Aorta (tissue), 5 donors: ENCODE measurements at places on chromosomes 3 and 15. TPM values are rescaled to one million over a fixed set of nuclear protein-coding genes. Genes with fewer than 3 reads are reported as not detected.

DNA sequence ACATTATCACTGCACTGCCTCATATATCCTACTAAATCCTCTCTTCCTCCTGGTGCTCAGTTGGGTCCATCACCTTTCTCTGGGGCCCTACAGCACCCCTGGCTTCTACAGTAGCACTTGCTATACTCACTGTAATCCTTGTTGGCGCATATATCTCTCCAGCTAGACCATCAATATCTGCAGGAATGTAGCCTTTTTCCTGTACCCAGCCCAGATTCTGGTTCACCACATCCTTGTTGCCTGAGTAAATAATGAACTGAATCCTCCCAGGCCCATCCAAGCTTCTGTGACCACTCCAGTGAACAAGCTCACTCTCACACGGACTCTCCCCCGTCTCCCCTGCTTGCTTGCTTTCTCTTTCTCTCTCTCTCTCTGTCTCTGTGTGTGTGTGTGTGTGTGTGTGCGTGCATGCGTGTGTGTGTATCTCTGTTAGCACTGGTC is 62.5 kb upstream of the LIPC start:
- H3K27me3 ChIP-seq, result no peaks in the 10 kb centered on the region
- H3K4me3 ChIP-seq, result no peak overlapping the region
- H3K4me1 ChIP-seq, result no peaks in the 10 kb centered on the region
- no peak overlapping the region for H3K27ac ChIP-seq
- no peak for DNase-seq
- no peaks in the 10 kb centered on the region for H3K36me3 ChIP-seq

DNA sequence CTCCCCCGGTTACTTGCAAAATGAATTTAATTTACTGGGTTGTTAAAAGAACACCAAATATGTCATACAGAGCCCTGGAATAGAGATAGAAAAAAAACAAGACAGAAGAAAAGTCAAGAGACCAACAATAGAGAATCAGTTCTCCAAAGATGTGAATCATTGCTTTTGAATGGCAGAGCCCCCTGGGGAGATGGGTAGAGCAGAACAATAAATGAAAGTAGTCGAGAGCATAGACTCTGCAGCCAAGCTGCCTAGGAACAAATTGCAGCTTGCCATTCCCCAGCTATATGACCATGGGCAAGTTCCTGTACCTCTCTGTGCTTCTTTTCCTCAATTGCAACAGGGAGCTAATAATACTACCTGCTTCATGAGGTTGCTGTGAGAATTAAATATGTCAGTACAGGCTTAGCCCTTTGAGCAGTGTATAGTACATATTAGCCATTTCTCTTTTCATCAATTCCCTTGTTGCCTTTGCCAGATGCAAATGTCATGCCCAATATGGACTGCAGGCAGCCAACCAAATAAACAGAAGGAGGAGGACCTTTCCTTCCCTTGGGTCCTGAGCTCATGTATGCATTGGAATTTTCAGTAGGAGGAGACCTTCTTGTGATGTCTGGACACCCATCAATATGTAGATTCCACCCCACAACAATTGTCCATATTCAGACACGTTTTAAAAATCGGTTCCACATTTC is 25.0 kb upstream of the BFSP2 start:
- no peaks in the 10 kb centered on the region for H3K27me3 ChIP-seq
- DNase-seq, result no peak
- H3K4me3 ChIP-seq, result no peak overlapping the region
- no peaks in the 10 kb centered on the region for H3K36me3 ChIP-seq
- H3K27ac ChIP-seq, result no peak overlapping the region

DNA sequence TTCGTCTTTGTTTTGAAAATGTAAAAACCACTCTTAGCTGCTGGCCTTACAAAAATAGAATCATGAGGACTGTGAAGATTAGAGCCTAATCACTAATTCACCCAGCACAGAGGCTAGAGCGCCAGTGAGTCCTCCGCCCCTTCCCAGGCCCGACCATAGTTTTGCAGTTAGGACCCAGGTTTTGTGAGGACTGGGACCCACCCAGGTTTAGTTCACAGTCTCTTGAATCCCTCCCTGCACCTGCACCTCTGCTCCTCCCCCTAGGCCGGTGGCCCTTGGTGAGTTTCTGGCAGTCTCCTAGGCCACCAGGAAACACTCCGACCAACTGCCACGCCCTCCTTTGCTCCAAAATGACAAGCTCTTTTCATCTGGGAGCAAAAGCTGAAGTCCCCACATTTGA is 136.0 kb upstream of the CCDC54 start:
- no peak for DNase-seq
- no peaks in the 10 kb centered on the region for H3K27me3 ChIP-seq
- no peaks in the 10 kb centered on the region for H3K4me1 ChIP-seq
- peak overlapping the region; percentile 82 for H3K4me3 ChIP-seq

GRCh38 chr15:76553102-76553501 is 216.5 kb downstream of the ISL2 start:
- no peak overlapping the region for H3K4me3 ChIP-seq
- no peaks in the 10 kb centered on the region for H3K36me3 ChIP-seq
- DNase-seq, result no peak
- H3K27me3 ChIP-seq, result no peaks in the 10 kb centered on the region

DNA sequence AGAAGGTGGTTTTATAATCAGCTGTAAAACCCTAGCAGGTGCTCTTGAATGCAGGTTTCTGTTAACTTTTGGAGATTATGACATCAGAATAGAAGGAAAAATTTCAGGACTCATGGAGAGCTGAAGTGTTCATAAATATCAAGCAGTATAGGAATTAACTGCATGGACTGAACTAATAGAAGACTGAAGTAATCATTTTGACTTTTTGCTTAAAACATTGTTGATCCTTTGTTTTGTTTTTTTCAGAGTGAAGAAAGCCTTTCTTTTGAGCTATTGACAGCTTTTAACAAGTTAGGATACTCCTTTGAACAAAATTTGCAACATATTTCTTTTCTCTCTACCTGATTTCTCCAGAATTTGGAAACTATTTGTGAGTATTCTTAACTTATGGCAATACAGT is 70.6 kb upstream of the DAZL start:
- no peaks in the 10 kb centered on the region for H3K27me3 ChIP-seq
- no peak overlapping the region for H3K27ac ChIP-seq
- DNase-seq, result no peak
- no peaks in the 10 kb centered on the region for H3K36me3 ChIP-seq
- no peaks in the 10 kb centered on the region for H3K4me1 ChIP-seq

IMPG2 gene
- total RNA-seq, result 0.63 TPM

- H3K27ac ChIP-seq, result no peak overlapping the region
- no peaks in the 10 kb centered on the region for H3K27me3 ChIP-seq
- peaks cover 2% of the 10 kb centered on the region for H3K4me1 ChIP-seq
- peaks cover 1% of the 10 kb centered on the region for H3K36me3 ChIP-seq
- no peak overlapping the region for H3K4me3 ChIP-seq
Measured at GRCh38 chr3:73021301-73021835, 24.8 kb downstream of the PPP4R2 start.

DNA sequence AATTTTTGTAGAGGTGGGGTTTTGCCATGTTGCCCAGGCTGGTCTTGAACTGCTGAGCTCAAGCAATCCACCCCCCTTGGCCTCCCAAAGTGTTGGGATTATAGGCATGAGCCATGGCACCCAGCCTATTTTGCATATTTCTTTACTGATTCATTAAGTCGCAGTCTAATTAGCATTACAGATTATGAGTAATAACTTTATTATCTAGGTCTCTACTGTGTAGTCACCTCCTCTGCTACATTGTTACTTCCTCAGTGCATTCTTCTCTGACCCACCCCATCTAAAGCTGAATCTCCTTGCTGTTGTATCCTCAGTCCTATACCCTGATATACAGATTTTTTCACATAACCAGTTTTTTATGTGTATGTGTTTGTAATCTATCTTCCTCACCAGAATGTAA is 61.7 kb downstream of the TFDP2 start:
- H3K27ac ChIP-seq, result no peak overlapping the region
- no peaks in the 10 kb centered on the region for H3K27me3 ChIP-seq
- H3K4me3 ChIP-seq, result no peak overlapping the region

- H3K4me1 ChIP-seq, result peaks cover 3% of the 10 kb centered on the region
- no peak overlapping the region for H3K4me3 ChIP-seq
- no peak for DNase-seq
- H3K27ac ChIP-seq, result no peak overlapping the region
- no peaks in the 10 kb centered on the region for H3K27me3 ChIP-seq
- H3K36me3 ChIP-seq, result no peaks in the 10 kb centered on the region
Measured at GRCh38 chr3:143538577-143538981, 309.7 kb downstream of the SLC9A9 start.

- no peaks in the 10 kb centered on the region for H3K4me1 ChIP-seq
- H3K27me3 ChIP-seq, result no peaks in the 10 kb centered on the region
- no peak for DNase-seq
- peaks cover 1% of the 10 kb centered on the region for H3K36me3 ChIP-seq
- H3K4me3 ChIP-seq, result no peak overlapping the region
- H3K27ac ChIP-seq, result no peak overlapping the region
Measured at GRCh38 chr3:154089421-154090420, 31.5 kb upstream of the ARHGEF26 start.

DNA sequence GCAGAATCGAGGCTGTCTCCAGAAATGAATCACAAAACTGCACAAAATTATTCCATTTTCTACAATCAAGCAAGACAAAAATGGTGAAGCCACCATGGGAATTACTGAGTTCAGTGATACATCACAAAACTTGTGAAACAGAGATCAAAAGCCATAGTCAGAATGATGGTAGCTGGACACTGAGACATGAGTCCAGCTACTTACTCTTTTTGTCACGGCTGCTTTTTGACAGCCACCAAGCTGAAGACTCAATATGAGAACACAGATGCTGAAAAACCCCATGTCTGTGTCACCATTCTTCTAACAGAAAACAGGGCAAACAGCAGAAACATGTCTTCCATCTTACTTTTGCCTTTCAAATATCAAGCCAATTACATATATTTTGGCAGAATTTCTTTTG is 237.6 kb downstream of the LPP start:
- no peak overlapping the region for H3K27ac ChIP-seq
- H3K27me3 ChIP-seq, result no peaks in the 10 kb centered on the region
- no peaks in the 10 kb centered on the region for H3K36me3 ChIP-seq
- DNase-seq, result no peak
- H3K4me1 ChIP-seq, result peaks cover 12% of the 10 kb centered on the region

DISP2 gene
- total RNA-seq, result 0.60 TPM

DNA sequence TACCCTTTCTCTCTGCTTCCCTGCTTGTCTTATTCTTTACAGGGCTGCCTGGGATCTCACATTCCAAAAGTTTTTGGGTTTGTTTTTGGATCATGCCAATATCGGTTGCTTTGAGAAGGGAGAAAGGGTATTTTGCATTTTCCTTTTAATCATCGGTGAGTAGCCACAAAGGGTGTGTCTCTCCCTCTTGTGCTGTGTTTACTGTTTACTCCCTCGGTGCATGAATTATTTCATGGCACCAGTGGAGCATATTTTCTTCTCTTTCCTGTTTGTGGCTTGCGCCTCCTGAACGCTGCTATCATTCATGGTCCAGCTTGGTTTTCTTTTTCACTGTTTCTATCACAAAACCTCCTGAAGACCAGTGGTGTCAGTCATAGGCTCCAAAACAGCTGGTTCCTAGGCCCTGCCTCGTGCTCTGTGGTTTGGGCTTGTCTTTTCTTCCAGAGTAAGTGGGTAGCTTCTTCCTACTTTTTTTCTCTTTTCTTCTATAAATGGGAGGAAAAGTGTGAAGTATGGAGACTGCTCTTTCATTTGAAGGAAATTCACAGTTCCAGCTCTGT is 54.9 kb downstream of the IGF1R start:
- no peak for DNase-seq
- H3K4me3 ChIP-seq, result no peak overlapping the region
- H3K4me1 ChIP-seq, result peaks cover 2% of the 10 kb centered on the region

- no peaks in the 10 kb centered on the region for H3K4me1 ChIP-seq
- no peaks in the 10 kb centered on the region for H3K36me3 ChIP-seq
- no peak overlapping the region for H3K4me3 ChIP-seq
- no peak overlapping the region for H3K27ac ChIP-seq
- DNase-seq, result no peak
Measured at GRCh38 chr15:94582368-94582767, 351.0 kb downstream of the MCTP2 start.

- H3K4me3 ChIP-seq, result no peak overlapping the region
- H3K4me1 ChIP-seq, result no peaks in the 10 kb centered on the region
- H3K27me3 ChIP-seq, result no peaks in the 10 kb centered on the region
- DNase-seq, result no peak
- H3K27ac ChIP-seq, result no peak overlapping the region
Measured at GRCh38 chr3:174891524-174892203, 32.5 kb downstream of the NAALADL2 start.

DNA sequence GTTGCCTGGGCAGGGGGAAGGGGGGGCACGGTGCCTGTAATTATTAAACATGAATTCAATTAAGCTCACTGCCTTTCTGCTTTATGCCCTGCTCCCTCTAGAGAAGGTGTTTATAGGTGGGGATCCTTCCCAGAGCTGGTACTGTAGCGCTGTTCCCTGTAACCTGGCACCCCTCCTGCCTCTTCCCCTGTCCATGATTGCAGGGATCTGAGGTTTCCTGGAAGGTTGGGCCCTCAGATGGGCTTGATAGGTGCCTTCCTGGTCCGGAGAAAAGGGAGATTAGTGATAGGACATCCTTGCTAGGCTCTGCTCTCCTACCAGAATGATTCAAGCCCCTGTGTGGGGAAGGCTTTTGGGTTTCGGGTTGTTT is 2.1 kb upstream of the FAM131A start:
- no peaks in the 10 kb centered on the region for H3K4me1 ChIP-seq
- H3K27me3 ChIP-seq, result no peaks in the 10 kb centered on the region
- DNase-seq, result no peak
- H3K36me3 ChIP-seq, result peaks cover 8% of the 10 kb centered on the region

DNA sequence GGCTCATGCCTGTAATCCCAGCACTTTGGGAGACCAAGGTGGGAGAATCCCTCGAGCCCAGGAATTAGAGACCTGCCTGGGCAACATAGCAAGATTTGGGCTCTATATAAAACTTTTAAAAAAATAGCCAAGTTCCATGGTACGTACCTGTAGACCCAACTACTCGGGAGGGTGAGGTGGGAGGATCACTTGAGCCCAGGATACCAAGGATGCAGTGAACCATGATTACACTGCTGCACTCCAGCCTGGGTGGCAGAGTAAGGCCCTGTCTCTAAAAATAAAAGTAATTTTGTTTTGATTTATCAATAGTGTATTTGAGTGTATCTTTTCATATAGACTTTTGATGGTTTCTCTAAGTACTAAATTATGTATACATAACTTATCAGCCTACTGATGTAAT is 63.1 kb downstream of the LSM3 start:
- H3K27me3 ChIP-seq, result no peaks in the 10 kb centered on the region
- H3K36me3 ChIP-seq, result no peaks in the 10 kb centered on the region
- no peak for DNase-seq
- no peaks in the 10 kb centered on the region for H3K4me1 ChIP-seq
- no peak overlapping the region for H3K27ac ChIP-seq
- H3K4me3 ChIP-seq, result no peak overlapping the region

DNA sequence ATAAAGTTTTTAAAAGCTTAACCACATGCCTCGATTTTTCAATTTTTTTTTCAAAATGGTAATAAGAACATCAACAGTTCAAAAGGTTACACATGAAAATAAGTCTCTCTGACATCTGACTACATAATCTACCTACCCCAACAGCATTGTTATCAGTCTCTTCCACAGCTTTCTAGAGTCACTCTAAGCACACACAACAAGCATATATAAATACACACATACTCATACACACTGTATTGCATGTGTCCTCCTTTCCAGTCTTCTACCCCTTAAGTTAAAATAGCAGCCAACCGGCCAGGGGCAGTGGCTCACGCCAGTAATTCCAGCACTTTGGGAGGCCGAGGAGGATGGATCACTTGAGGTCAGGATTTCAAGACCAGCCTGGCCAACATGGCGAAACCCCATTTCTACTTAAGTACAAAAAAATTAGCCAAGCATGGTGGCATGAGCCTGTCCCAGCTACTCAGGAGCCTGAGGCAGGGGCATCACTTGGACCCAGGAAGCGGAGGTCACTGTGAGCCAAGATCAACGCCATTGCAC is 12.2 kb downstream of the TBL1XR1 start:
- DNase-seq, result no peak
- H3K36me3 ChIP-seq, result no peaks in the 10 kb centered on the region
- H3K27ac ChIP-seq, result no peak overlapping the region
- H3K4me1 ChIP-seq, result peaks cover 7% of the 10 kb centered on the region
- H3K4me3 ChIP-seq, result no peak overlapping the region
